ENCODE measurements at places on chromosomes 1 and 21.

DNA sequence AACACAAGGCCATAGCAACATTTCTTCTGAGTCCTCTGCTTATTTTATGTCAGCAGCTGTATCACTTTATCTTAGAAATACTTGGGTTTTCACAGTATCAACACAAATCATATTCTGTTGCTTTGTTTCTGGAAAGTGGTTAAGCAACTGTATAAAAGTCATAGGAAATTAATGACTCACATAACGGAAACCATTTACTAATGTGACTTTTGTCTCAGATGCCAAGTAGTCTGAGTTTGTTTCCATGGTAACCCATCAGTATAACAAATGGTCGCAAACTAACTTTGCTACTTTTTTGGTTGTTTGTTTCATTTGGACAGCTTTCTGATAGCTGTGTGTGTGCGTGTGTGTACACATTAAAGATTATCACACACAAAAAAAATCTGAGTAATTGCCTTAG lies 31.1 kb downstream of the EEIG2 start:
- peak; percentile 87 for DNase-seq

DNA sequence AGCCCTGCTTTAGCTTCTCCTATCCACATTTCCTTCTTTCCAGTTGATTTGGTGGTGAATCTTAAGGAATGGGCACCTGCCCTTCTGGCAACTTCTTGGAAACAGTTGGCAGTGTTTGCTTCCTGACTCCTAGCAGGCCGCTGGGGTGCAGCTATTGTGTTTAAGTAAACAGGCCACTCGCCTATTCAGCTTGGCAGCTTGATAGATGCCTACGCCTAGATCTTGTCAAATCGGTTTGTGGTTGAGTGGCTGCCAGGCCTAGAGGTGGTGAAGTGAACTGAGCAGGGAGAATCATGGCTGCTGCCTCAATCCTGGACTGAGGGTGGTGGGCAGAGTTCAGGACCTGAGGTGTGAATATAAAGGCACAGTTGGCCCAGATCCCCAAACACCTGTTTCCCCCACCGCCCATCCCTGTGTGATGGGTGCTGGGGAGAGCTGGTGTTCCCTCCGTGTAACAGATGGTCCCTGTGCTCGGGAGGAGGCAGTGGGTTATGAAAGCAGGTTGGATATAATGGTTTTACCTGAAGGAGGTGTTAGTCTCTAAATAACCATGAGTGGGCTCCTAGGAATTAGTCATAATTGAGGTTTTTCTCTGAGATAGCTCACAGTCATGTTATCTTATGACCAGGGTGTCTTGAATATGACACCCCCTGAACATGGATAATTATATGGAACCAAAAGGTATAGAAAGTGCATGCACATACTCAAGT lies 940 bp upstream of the PLA2G2C start:
- peak; percentile 54 for DNase-seq

DNA sequence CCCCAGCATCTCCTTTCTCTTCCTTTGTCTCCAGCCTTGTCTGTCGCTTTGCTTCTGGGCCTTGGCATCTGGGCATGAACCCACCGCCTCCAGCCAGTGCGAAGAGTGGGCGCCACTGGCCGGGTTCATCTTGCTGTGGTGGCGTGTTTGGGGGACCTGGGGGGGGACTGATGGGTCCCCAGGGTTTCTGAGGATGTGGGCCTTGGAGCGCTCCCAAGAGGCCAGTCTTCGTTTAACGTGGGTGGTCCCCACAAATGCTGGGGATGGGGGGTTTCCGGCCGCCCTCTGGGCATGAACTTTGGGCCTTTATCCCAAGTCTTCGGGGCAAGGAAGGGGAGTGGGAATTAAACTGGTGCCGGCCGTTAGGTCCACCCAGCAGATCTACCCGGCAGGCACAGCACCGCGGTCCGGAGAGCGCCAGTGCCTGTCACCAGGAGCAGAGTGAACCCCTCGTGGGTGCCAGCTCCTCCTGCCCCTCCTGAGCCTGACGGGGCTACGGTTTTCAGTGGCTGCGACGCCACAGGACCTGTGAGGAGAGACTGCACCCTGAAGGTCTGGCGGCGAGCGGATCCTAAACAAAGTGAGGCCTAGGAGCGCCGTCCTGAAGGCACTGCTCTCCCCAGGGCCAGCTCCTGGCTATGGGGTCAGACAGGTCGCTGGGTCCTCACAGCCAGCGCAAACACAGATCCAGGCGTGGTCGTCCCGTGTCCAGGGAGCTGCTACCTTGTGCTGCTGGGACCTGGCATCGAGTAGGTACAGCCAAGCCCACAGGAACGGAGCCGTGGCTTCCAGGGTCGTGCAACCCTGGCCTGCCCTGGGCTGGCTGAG lies 12.1 kb upstream of the C1orf174 start:
- DNase-seq: no peak

- DNase-seq: no peak
Measured at GRCh38 chr1:73781251-73781650, 416.7 kb downstream of the LRRIQ3 start.

GRCh38 chr1:2136386-2137235 lies 58.0 kb downstream of the FAAP20 start:
- DNase-seq: no peak

DNA sequence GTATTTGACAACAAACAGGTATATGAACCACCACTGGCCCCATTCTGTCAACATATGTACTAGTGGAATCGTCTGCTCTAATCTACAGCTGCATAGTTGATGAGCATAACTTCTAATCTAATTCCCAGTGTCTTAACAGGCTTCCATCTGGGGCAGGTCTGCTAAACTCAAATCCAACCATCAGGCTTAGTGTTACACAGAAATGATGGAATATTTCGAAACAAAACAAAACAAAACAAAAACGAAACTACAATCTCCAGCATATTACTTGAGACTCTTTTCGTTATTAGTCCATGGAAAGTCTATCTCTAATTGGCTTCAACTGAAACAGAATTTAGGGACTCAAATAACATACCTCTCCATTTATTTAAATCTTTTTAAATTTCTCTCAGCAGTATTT lies 37.6 kb downstream of the DIPK1A start:
- no peak for DNase-seq

GRCh38 chr1:64484651-64485050 lies 14.7 kb downstream of the CACHD1 start:
- DNase-seq: no peak

- no peak for DNase-seq
Measured at GRCh38 chr1:27624467-27625178, 10.4 kb downstream of the FGR start.

DNA sequence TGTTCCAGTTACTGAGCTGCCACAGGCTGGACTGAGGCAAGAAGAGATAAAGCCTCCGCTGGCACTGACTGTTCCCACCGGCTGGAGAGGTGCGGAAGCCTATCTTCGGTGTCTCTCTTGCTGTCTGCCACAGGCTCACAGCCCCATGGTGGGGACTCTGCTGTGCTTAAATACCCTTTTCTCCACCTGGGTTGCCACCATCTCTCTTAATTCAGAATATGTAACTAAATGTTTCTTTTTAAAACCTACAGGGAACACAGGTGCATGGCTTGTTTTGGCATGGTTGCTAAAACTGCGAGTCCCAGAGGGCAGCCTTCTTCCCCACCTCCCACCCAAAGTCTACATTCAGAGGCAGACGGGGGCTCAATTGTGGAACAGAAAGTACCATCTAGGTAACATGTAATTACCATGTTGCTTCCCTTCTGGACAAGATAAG lies 8.1 kb upstream of the LBR start:
- DNase-seq: no peak

- DNase-seq: no peak
Measured at GRCh38 chr1:186494832-186495271, 33.9 kb upstream of the PDC start.

- no peak for DNase-seq
Measured at GRCh38 chr1:173779936-173780335, 44.5 kb upstream of the DARS2 start.

- DNase-seq: no peak
Measured at GRCh38 chr1:93420400-93420799, 27.5 kb upstream of the FNBP1L start.

GRCh38 chr1:172041742-172042141 lies 200.4 kb downstream of the DNM3 start:
- no peak for DNase-seq

DNA sequence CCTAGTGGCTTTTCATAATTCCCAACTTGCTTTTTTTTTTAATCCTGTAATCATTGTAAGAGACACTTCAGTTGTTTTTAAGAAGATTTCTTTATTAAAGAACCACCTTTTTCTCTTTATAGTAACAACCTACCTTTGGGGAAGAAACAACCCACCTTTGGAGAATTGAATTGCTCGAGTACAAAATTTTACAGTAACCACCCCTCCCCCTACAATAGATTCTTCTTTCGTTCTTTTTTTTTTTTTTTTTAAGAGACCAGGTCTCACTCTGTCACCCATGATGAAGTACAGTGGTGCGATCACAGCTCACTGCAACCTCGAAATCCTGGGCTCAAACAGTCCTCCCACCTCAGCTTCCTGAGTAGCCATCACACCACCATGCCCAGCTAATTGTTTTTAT lies 2.1 kb upstream of the LRRC40 start:
- no peak for DNase-seq

DNA sequence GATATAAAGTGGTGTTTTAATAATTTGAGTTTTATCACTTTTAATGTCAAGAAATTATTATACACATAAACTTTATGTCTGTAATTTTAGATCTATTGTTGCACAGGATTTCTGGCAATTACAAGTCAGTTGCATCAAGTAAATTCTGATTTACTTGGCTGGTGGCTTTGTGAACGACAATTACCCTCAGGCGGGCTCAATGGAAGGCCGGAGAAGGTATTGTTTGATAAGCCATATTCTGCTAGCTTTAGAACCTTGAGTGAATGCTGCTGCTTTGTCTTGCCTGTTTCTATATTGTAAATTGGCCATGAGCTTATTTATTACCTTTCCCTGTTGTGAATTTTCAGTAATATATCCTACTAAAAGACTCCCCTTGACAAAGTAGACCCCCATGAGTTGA lies 4.6 kb upstream of the MSH4 start:
- no peak for DNase-seq

- DNase-seq: no peak
Measured at GRCh38 chr1:15328351-15329103, 81.2 kb upstream of the EFHD2 start.

- no peak for DNase-seq
Measured at GRCh38 chr1:231719485-231720183, 93.0 kb downstream of the DISC1 start.

- DNase-seq: no peak
Measured at GRCh38 chr1:23726686-23727085, 16.6 kb upstream of the ELOA start.

GRCh38 chr1:245771511-245772281 lies 616.9 kb downstream of the KIF26B start:
- no peak for DNase-seq

GRCh38 chr1:230074270-230074669 lies 7.2 kb downstream of the GALNT2 start:
- no peak for DNase-seq
